ENCODE measurements at places on chromosomes 5 and 9.

DNA sequence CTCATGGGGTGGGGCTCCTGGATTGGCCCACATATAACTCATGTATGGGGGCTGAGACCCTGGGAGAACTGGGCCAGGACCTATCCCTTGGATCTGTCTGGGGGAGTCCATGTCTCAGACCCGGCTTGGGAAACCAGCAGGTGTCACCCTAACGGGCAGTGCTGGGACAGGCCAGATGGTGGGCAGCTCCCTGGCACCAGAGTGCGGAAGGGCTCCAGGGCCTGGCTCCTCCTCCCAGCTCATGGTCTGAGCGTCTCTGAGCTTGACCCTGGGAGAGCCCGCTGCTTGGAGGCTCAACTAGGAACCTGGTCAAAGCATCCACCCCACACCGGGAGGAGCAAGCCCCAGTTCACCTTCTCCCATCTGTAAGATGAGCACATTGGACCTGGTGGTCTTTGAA lies 15.5 kb upstream of the NCS1 start:
- no peak for DNase-seq

- no peak for DNase-seq
Observed at GRCh38 chr9:98097836-98098235, 21.2 kb downstream of the TRIM14 start.

DNA sequence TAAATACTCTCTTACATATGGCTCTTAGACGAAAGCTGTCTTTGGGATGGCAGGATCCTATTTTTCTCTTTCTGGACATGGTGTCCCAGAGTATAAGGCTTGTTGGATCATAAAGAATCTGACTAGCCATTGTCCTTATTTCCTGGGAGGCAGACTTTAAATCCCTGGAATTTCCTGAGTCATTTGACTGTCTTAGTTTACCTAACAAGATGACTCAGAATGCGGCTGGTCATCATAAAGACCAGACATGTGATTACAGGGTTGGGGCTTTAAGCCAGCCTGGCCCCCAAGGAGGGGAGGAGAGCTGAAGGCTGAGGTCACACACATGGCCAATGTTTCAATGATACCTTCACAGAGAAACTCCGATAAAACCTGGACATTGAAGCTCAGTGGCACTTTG lies 37.2 kb downstream of the FAM240B start:
- DNase-seq = no peak

- DNase-seq = no peak
Observed at GRCh38 chr9:31377358-31377757, 1007.1 kb upstream of the ACO1 start.

DNA sequence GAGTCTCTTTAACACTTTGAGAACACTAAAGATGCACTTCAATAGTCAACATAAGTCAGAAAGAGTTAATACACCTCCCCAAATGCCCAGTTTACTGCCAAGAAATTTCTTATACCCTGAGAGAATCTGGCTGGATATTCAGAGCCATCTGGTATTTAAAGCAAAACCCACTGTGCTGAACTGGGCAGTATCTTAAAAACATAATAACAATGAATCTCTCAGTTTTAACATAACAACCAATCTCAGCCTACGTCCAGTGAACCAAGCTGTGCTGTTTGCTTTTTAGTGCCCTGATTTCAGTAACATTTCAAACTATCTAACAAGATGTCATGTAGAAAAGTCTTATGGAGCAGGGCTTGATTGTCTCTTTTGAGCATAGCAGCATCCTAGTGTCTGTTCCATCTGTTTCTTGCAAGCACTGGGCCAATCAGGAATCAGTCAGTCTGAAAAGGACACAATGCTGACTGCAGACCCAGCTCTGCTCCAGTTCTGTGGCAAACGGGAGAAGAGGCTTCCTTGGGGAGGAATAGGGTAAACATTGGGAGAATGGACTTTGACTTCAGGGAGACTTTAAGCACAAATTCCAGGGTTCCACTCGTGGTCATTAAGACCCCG lies 43.6 kb upstream of the FAM81B start:
- DNase-seq = no peak
